ENCODE measurements at places on chromosomes 3 and 15.

- no peak for DNase-seq
These were observed 112.2 kb upstream of the C3orf80 start for GRCh38 chr3:160112996-160113395.

DNA sequence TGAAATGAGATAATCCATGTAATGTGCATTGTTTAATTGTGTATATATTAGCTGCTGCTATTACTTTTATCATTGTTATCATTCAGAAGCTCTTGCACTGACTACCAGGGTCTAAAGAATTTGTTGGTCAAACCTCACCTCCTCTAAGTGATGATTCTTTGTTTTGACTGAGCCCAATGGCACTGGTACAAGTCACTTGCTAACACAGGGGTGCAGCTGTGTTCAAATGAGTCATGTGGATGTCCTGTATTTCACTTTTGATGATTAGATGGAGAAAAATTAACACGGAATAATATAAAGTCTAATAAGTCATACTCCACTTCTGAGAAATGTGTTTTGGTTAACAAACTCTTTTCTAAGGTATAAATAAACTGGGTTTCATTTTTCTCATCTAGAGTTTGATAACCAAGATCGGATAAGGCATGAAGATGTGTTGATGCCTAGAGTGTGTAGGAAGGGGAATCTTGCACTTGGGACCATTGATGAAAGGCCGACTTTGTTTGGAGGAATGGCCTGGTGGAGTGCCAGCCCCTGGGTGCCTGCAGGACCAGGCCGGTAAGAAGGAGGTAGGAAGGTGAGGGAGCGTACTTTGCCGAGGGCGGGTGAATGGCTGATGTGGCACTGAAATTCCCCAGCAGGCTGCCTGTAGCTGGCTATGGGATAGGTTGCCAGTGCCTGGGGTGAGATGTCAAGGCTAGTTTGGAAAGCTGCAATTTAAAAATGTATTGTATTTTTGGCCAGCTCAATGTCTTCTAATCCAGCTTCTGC, 244.7 kb upstream of the ZPLD1 start:
- no peak for DNase-seq

DNA sequence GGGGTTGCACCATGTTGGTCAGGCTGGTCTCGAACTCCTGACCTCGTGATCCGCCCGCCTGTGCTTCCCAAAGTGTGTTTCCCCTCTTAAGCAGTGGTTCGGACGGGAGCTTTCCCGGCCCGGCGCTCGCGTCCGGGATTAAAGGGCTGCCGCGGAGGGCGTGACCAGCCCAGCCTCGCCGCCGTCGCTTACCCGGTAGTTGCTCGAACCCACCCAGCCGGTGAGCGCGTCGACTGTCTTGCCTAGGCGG, 513 bp downstream of the CLASP2 start:
- DNase-seq: peak; percentile 65

DNA sequence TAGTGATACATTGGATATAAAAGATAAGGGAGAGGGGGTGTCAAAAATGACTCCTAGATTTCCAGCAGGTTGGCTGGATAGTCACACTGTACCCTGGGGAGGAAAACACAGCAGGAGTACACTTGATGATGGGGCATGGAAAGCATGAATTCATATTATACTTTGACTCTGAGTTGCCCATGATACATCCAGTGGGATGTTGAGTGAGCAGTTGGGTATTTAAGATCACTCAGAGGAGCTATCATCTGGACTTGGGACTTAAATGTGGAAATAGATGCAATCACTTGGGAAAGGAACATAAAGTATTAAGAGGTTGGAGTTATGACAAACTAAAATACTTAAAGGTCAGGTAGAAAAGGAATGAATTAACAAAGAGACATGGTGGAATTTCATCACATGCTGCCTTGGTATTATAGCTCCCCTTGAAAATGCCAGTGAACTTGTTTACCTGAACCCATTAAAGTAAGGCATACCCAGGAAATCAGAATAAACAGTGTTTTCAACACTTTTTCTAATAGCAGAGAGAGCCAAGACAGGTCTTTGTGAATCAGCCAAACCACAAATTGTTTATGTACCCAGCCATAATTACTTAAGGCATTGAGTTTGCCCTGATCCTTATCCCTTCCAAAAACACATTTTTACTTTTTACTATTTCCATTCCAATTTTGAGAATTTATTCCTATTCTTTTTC, 49.9 kb upstream of the ABI3BP start:
- no peak for DNase-seq

- no peak for DNase-seq
These were observed 368.2 kb upstream of the ROPN1 start for GRCh38 chr3:124360155-124360554.

GRCh38 chr15:101240358-101240757, 11.5 kb downstream of the CHSY1 start:
- DNase-seq: no peak

GRCh38 chr3:190175490-190175889, 54.8 kb upstream of the P3H2 start:
- no peak for DNase-seq

DNA sequence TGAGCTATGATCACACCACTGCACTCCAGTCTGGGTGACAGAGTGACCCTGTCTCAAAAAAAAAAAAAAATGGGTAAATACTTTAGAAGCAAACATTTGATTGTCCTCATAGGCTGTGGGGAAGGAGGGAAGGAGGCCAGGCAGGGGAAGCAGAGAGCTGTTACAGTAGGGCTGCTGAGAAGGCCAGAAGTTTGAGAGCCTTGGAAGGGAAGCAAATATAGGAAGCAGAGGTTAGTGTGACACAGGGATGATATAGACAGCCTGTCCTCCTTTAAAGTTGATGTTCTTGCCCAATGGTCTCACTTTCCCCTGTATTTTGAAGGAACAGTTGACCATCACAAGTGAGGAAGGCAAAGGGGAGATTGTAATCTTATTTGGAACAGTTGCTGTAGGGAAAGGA, 5.3 kb upstream of the ALPK3 start:
- no peak for DNase-seq

DNA sequence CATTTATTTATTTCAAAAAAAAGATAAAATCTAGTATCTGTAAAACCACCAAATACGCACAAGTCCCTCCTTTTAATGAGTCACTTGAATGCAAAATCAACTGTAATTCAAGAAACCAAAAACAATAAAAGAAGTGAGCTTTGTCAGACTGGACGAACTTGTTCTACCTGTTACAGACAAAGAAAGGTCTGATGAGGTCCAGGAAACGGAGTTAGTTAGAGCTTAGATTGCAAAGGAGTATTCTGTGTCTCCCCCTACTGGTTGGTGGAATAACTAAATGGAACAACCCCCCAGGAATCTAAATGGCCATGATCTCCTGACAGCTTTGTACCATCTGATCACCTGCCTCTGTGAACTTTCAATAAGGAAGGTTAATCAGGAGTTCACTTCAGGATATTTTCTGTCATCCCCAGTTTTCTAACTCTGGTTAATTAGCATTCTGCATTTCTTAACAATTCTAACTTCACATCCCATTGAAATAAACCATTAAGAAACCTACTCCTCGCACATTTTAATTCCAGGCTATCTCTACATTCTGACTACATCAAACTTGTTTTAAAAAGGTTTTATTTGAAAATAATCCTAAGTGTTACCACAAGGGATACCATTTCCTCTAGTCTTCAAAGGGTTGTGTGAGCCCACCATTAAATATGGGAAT, 333.0 kb upstream of the SATB1 start:
- peak; percentile 90 for DNase-seq

- DNase-seq: no peak
These were observed 42.5 kb upstream of the TPM1 start for GRCh38 chr15:62999923-63000561.

DNA sequence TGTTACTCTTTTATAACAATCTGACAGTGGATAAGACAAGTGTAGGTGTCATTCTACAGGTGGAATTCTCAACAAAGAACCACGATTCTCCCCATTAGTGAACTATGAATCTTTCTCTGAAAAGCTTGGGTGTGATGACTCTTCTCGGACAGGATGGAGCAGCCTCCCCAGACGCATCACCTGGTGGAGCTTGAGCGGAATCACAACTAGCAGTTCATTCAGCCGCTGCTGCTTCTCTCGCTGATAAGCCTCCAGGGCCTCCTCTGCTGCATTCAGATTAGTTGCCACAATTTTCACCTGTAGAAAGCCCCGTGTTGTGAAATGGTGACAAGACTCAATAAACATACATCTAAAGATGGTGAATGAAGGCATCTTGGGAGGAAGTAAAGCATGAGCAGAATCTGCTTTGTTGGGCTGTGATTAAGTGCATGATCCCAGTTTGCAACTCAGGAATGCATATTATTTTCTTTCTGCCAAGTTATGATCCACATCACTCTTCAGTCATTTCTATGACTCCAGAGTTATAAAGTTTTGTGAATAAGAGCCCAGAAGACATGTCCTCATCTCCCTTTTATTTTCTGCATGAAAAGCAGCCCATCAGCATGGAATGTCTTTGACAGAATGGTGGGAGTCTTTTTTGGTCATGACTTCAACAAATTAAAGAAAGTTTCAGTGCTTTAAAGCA, 93.6 kb downstream of the BOC start:
- no peak for DNase-seq

GRCh38 chr3:62201438-62202035, 171.8 kb downstream of the FEZF2 start:
- DNase-seq: no peak

DNA sequence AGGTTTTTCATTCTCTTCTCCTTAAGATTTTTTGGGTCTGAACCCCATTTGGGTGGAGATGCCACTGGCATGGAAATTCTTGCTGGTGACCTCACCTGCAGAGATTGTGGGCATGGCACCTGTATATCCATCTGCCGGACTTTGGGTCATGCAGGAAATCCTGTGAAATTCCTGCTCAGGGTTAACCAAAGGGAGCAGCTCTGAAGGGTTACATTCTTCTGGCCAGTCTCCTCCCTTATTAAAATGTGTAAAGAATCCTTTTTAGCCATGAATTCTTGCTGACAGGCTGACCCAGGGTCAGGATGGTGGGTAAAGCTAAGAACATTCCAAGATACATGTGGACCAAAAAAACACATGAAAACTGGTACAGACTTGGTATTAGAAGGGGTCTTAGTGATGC, 27.4 kb downstream of the ARHGEF26 start:
- no peak for DNase-seq

GRCh38 chr3:195597229-195597628, 13.5 kb upstream of the APOD start:
- DNase-seq: no peak

- DNase-seq: peak; percentile 14
These were observed 72.7 kb downstream of the IL1RAP start for GRCh38 chr3:190586631-190587011.

DNA sequence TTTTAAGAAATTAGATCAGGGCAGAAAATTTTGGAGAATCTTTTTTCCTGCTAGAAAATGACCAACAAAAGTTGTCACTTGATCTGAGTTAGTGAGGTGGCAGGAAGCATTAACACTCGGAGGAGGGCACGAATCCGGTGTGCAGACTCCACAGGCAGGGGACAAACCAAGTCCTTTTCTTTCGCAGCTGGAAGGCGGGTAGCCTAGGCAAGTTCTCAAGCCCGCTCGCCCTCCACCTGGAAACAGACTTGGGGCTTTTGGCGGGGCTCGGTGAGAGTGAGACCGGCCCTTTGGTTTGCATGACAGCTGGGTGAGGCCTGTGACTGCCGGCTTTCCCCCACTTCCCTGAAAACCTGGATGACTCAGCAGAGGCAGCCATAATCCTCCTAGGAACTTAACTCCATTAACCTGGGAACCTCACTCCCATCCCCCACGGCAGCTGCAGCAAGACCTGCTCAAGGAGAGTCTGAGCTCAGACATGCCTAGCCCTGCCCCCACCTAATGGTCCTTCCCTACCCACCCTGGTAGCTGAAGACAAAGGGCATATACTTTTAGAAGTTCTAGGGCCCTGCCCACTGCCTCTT, 134.8 kb downstream of the MFSD1 start:
- DNase-seq: no peak

DNA sequence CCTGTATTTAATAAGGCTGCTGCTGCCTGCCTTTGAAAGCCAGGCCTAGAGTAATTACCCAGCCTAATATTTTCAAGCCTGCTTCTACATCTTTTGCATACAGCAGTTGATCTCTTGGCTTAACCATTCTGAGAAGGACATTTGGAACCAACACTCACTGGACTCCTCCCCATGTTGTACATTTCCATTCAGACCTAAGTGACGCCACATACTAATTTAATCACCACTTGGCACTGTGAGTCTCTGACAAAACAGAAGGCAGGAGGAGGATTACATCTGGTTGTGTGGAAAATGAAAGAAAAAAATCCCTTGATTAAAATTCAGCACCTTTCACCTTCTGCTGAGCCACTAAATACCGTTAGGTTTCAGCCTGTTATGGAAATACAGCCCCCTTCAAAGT, 102.2 kb upstream of the ARRDC4 start:
- DNase-seq: no peak
